ENCODE measurements at places on chromosomes 1 and 21.
A peak's percentile ranks its signal among the peaks of the same experiment; 100 is the strongest.

DNA sequence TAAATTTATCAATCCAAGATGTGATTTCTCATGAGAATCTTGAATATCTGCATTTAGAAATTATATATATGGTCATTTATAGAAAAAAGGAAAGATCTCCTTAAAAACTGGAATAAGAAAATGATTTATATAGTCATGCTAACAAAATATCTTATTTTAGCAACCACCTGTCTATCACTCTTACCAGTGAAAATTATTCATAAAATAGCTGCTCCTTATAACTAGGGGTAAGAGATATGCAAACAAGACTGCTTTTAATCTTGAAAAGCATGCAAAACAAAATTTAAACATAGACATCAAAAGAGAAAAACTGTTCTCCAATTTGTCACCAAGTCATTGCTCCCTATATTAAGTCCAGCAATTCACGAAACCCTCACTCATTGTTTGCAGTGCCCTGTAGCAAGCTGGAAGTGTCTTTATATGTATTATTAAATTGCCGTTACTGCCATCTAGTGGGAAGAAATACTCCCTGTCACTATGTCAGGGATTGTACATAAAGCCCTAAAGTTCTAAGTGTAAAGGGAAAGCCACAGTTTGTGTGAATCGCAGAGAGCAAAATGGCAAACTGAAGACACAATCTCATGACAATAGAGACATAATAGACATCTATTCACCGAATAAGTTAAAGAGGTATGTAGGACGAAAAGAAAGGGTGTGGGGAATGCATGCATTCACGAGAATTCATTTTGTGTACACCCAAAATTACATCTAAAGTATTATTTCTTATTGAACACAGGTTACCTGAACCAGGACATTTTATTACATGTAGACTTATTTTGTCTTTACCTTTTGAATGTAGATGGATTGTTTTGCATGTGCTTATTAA is 600.5 kb downstream of the USP25 start:
- DNase-seq = no peak

DNA sequence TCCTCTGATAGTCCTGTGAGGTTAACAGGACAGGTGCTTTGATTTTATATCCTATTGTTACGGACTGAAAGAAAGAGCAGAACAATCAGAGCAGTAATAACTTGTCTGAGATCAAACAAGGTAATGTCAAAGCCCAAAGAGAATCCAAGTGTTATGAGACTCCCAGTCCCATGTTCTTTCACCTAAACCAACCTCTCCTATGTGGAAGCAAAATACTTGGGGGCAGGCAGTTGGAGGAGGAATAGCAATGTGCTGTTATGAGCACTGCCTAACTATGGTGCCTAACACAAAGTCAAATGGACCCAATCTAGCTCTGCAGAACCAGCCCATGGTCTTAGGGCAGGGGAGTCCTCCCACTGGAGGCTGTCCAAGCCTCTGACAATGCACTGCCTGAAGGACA is 28.1 kb downstream of the ACBD3 start:
- no peak for DNase-seq

DNA sequence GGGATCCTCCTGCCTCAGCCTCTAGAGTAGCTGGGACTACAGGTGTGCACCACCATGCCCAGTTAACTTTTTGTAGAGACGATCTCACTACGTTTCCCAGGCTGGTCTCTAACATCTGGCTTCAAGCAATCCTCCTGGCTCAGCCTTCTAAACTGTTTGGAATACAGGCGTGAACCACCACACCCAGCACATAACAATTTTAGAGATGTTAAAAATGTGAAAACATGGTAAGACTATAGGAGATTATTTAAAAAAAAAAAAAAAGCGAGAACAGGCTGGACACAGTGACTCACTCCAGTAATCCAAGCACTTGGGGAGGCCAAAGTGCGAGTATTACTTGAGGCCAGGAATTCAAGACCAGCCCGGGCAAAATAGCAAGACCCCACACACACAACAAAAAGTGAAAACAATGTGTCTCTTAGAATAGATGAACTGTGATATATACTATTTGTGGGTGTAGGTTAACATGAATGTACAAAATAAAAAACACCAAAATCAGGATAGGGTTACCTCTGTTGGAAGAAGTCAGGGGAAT is 19.6 kb downstream of the CCDC18 start:
- DNase-seq = no peak

DNA sequence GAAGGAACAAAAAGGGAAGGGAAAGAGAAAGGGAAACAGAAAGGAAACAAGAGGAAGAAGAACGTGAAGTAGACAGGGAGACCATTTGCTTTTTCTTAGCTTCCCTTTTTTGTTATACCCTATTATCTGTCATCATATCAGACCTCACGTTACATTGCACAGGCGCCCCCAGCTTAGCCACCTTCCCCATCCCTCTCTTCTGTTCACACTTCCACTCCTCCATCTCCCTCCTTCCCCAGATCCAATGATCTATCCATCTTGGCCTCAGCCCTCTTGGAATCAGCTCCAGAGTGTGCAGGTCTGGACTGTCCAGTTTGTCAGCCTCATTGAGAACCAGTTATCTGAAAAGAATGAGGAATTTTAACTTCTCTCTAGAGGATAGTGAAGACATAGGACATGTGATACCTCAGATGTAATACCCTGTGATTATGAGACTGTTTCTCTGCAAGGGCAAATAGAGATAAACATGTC is 101.1 kb upstream of the ERRFI1 start:
- DNase-seq = no peak

- no peak for DNase-seq
Observed at GRCh38 chr1:18816808-18817207, 42.7 kb downstream of the TAS1R2 start.

- no peak for DNase-seq
Observed at GRCh38 chr1:227546059-227546458, 17.3 kb upstream of the ZNF678 start.

- DNase-seq = no peak
Observed at GRCh38 chr1:153202006-153202405, 1.2 kb upstream of the LELP1 start.

DNA sequence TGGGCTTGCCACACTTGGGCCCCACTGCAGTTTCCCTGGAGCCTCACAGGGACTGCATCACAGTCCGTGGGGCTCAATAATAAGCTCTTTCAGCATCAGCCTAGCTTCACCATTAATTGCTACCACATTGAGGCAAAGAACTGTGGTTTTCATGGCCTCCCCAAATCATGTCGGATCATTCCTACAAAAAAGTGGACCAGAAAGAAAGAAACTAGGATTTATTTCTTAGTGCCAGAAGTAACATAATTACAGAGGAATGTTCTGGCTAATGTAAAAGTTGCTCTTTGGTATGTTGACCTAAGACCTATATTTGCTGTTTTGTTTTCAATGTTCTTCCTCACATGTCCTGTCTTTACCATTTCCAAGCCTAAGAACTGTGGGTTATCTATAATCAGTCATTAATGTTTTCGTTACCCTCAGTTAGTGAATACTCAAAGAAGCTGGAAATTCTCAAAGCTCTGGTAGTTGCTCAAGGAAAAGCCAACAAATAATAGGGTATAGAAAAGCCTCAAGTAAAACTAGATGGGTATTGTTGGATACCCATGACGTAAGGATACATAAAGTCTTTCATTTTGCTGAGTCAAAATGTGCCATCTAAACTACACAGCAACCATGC is 173.9 kb downstream of the LTN1 start:
- no peak for DNase-seq

DNA sequence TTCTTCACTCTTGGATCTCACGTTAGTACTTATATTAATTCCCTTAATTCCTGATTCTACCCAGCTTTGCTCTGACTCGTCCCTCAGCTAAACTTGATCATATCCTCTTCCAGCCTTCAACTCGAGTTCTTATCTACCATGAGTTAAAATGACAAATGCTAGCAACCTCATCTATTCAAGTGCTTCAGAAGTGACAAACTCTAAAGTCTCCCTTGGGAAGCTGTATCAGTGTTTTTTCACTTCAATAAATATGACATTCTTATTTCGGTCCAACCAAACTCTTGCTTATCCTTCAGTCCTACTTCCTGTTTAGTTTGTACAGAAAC is 75.3 kb downstream of the FOXJ3 start:
- no peak for DNase-seq

- DNase-seq = no peak
Observed at GRCh38 chr21:38743772-38744529, 61.8 kb upstream of the ETS2 start.

GRCh38 chr1:2496746-2497145 is 20.7 kb downstream of the PLCH2 start:
- DNase-seq = no peak

GRCh38 chr1:116130356-116130755 is 19.2 kb downstream of the MAB21L3 start:
- DNase-seq = no peak

GRCh38 chr21:39504230-39504629 is 52.5 kb downstream of the SH3BGR start:
- no peak for DNase-seq

DNA sequence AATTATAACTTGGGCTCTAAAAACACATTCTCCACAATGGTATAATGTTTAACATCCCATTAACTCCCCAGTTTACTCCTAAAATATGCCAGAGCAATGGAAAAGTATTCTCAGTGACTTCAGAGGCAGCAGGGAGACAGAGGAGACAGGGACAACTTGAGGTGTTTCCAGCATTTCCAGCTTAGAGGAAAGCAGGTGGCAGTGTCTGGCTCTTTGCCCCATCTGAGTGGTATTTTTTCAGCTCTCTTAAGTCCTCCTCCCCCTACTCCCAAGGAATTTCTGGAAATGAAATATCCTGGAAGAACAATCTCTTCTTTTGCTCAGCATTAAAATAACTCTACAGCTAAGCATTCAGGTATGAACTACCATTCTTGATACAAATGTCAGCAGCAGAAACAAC is 10.8 kb upstream of the ERMAP start:
- DNase-seq = no peak

DNA sequence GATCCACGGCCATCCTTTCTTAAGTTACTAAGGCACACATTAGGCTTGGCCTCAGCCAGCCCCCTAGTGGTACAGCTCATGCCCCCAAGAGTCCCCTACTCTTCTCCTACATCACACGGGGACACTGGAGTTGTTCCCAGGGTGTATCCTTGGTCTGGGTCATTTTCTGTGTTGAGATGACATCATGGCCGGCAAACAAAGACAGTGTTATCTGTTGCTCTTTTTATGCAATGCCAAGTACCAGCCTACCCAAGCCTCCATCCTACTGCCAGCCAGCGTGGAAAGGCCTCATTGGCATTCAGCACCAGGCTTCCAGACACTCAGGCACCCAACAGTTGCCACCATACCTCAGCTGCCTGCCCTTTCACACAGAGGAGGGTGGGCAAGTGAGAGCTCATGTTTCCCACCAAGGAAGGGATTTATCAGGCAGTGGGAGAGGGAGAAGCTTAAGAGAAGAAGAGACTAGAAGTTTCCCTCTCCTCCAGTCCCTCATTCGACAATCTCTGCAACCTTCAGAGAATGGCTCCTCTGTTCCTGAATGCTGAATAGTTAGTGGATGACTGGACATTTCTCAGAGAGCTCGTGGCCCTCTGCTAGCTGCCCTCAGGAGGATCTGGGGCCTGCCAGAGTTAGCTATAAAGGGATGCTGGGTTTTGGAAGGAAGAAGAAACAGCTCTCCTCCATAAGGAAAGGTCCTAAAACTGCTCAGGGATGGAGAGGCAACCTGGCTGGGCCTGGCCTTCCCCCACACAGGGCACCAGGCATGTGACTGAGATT is 17.7 kb downstream of the CBR1 start:
- no peak for DNase-seq

GRCh38 chr1:27053977-27054753 is 41.5 kb upstream of the TENT5B start:
- no peak for DNase-seq

DNA sequence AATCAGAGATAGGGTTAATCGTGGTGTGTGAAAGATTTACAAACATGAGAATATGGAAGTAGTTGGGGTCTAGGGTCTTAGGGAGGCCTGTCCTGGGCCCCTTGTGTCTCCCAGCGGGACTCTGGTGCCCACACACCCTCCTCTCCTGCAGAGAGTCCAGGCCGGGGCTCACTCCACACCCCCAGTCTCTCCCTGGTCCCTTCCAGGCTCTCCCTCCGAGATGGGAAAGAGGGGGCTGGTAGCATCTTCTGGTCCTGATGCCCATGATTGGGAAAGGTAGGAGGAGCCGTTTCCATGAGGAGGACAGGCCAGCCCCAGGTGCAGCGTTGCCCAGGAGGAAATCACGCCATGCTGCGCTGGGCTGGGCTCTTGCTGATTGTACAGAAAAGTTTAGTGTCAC is 26.6 kb downstream of the PCNT start:
- DNase-seq = no peak

- no peak for DNase-seq
Observed at GRCh38 chr1:24420547-24420946, 4.9 kb downstream of the NIPAL3 start.

DNA sequence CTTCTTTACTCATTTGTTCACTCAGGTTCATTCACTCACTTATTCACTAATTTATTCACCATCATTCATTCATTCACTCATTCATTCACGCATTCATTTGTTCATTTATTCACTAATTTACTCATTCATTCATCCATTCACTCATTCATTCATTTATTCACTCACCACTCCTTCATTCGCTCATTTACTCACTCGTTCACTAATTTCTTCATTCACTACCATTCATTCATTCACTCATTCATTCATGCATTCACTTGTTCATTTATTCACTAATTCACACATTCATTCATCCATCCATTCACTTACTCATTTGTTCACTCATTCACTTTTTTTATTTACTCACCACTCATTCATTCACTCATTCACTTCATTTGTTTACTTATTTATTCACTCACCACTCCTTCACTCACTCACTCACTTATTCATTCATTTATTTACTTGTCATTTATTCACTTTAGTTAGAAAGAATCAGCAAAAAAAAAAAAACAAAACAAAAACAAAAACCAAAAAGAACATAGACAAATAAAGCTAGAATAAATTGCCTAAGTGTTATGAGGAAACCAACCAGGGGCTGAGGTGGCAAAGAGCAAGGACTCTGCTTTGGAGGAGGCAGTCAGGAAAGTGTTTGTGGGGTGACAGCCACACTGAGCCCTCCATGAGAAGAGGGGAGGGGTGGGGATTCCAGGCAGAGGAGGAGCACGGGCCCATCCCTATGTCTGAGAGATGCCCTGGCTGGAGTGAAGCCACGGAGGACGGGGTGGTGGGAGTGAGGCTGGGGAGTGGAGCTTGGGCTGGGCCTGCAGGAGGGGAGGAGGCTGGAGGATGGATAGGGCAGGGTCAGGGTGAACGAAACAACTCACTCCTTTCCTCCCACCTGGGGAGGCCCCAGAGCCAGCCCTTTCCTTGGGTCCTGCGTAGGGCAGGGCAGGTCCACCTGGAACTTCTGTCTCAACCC is 129.2 kb upstream of the WNT4 start:
- DNase-seq = no peak

DNA sequence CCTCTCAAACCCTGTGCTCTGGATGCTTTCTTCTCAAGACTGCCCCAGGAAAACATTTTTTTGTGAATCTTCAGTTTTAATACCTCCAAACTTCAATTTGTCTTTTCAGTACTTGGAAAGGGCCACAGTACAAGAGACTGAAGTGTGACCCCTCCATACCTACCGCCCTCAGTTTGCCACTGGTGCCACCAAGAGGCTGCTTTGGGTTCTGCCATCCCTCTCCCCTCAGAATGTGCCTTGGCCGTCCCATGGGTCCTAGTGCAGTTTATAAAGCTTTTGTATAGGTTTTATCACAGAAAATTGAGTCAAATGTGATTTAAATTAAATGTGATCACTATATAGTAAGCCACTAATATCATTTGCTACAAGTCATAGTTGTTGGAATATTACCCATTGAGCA is 60.8 kb upstream of the PGD start:
- DNase-seq = peak; percentile 24

All from stimulated activated CD8-positive, alpha-beta memory T cell treated with anti-CD3 and anti-CD28 coated beads, Interleukin-4, amount 100 ng/mL, for 24 hours (primary cell).